ENCODE measurements at places on chromosomes 16 and 17.

DNA sequence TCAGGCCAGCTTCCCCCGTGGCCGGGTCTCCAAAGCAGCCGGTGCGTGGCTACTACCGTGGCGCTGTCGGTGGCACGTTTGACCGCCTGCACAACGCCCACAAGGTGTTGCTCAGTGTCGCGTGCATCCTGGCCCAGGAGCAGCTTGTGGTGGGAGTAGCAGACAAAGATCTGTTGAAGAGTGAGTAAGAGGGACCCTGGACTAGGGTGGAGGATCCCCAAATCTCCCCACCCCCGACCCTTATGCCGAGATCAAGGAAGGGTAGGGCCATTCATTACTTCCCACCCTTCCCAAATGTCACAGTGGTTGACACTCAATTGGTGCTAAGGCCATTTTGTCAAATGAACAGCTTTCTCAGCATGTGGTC is 1.2 kb downstream of the COASY start:
- DNase-seq = no peak

GRCh38 chr16:65066651-65067050 is 55.2 kb downstream of the CDH11 start:
- DNase-seq = no peak

DNA sequence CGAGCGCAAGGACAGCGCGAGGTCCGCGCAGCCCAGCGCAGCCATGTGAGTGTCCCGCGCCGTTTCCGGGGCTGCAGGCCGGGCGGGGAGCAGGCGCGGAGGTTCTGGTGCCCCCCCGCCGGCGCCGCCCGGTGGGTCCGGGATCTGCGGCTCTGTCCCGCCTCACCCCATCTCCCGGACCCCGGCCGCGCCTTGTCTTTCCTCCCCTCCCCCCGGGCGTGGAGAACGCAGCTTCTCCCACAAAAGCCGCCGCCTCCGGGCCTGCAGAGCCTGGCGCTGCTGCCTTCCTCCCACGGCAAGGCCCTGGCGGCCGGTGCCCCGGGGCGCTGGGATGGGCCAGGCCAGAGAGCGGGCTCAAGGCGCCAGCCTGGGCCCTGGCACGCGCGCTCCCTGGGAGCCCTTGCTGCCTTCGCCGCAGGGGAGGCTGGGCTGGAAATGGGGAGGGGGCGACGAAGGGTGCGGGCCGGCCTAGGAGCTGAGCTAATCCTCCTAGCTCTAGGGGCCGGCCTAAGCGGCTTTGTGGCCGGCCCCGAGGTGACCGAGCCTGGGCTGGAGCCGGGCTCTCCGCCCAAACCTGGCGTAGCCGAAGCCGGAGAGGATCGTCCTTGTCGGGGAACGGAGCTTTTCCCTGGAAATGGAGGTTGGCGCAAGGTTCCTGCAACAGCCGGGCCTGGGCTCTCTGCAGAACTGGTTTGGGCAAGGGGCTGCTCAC is 397 bp downstream of the RIPOR1 start:
- DNase-seq = no peak

GRCh38 chr16:83942815-83943515 is 10.1 kb upstream of the OSGIN1 start:
- DNase-seq = no peak

- no peak for DNase-seq
Observed at GRCh38 chr16:49924078-49924477, 68.2 kb upstream of the ZNF423 start.

- no peak for DNase-seq
Observed at GRCh38 chr17:57567251-57567650, 177.8 kb downstream of the CCDC182 start.

- DNase-seq = no peak
Observed at GRCh38 chr16:50736448-50736847, 5.4 kb upstream of the CYLD start.

GRCh38 chr17:73500414-73500999 is 143.7 kb downstream of the SDK2 start:
- no peak for DNase-seq

DNA sequence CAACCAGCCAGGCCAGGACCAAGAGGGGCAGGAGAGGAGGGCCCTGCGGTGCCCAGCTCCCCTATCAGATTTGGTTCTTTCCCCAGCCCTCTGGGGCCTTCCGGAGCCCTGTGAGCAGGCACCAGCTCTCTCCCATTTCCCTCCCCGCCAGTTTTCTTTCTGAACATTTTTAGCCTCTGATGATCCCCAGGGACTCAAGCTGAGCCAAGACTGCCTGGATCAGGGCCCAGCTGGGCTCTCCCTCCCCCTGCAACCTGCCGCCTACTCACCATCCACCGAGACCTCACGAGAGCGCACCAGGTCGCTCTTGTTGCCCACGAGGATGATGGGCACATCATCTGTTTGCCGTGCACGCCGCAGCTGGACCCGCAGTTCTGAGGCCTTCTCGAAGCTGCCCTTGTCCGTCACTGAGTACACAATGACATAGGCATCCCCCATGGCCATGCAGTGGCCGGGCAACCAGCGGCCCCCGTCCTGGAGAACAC is 2.0 kb downstream of the RRAD start:
- DNase-seq = no peak

- no peak for DNase-seq
Observed at GRCh38 chr17:8120520-8121406, 2.4 kb upstream of the ALOXE3 start.

- no peak for DNase-seq
Observed at GRCh38 chr16:1554826-1555445, 21.5 kb downstream of the TMEM204 start.

DNA sequence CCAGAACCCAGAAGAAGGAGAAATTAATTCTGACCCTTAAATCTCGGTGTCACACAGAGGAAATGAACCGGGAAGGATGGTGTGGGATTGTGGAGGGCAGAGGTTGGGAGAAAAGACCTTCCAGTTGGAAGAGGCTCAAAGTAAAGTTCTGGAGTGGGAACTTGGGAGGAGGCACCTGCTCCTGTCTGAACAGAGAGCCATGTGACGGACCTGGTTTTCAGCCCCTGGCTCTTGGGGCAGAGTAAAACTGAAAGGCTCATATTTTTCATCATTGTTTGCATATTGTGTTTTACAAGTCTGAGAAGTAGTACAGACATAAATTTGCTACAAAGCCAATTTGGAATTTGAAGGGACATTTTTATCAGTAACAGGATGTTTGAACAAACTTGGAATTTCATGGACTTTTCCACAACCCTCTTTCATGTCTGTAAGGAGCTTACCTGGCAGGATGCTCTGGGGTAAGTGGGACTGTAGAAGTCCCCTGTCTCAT is 24.4 kb upstream of the SEC14L1 start:
- DNase-seq = no peak

- no peak for DNase-seq
Observed at GRCh38 chr16:15572329-15573001, 70.5 kb downstream of the MARF1 start.

GRCh38 chr17:73359987-73360410 is 48.2 kb upstream of the CDC42EP4 start:
- DNase-seq = no peak

DNA sequence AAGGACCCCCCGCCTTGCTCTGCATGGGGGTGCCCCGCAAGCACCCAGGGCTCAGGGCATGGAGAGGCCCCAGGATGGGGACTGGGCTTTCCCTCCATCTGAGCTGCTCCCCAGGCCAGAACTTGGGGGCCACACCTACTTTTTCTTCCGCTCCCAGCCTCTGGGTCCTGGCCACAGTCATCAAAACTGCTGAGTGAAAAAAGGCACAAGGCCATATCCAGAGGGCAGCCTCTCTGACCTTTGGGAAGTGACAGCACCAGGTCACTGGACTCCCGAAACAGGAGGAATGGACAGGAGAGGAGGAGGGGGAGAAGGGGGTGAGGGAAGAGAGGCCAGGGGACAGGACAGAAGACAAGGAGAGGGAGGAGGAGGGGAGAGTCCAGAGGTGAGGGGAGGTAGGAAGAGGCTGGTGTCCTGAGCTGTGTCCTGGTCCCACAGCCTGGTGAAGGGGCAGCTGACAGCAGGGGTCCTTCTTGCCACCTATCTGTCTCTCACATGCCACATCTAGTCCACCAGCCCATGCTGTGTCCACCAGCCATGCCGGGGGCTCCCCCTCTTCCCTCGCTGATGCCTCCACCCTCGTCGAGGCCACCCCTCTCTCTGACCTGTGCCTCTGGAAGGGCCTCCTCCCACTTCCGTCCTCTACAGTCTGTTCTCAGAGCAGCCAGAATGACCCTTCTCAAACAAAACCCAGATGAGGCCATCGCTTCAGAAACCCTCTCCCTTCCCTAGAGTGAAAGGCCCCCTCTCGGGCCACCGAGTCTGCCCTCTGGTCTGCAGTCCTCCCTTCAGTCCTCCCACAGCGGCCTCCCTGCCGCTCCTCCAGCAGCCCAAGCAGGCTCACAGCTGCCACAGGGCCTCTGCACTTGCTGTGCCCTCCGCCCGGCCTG is 73.9 kb upstream of the TOB1 start:
- no peak for DNase-seq

DNA sequence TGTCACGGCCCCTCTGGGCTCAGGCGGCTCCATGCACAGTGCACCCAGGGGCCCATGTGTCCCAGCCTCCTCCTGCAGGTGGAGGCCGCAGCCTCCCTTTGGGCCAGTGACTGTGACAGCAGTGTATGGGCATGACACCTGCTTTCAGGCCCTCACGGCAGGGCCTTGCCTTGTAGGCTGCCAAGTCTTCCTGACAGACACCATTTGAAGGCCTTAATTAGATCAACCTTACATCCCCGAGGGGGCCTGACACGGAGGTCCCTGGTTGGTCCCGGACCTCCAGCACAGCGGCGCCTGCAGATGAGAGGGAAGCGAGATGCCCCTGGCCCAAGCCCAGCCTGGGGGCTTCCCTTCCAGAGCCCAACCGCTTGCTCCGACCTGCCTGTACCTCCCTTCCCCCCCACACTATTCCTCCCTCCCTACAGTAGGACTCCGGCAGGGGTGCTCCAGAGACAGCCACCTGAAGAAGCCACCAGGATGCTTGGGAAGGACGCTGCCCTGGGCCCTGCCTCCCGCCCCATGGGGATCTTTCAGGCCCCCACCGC is 31.9 kb downstream of the BAIAP2 start:
- no peak for DNase-seq

GRCh38 chr16:66226762-66227161 is 139.7 kb upstream of the CDH5 start:
- no peak for DNase-seq

GRCh38 chr17:83037874-83038165 is 41.6 kb upstream of the METRNL start:
- DNase-seq = no peak

GRCh38 chr16:13606804-13607203 is 313.1 kb upstream of the ERCC4 start:
- no peak for DNase-seq

DNA sequence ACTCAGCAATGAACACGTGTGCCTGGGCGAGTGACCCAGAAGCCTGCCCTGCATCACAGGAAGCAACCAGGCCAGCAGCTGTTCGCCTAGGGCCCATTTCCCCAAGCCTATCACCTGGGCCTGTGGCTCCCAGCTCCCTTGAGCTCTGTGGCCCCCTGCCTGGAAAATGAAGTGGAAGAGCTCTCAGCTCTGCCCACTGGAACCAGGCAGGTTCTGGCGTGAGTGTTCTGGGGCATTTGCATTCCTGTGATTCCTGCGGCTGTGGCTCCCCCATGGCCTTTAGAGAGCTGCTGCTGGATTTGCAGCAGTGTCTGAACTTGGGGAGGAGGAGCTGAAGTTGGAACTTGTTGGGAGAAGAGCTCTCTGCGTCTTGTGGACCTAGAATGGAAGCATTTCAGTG is 22.8 kb downstream of the PGS1 start:
- DNase-seq = no peak

GRCh38 chr17:45902892-45903346 is 8.6 kb downstream of the MAPT start:
- no peak for DNase-seq

- DNase-seq = no peak
Observed at GRCh38 chr17:57312242-57312641, 55.9 kb downstream of the MSI2 start.

DNA sequence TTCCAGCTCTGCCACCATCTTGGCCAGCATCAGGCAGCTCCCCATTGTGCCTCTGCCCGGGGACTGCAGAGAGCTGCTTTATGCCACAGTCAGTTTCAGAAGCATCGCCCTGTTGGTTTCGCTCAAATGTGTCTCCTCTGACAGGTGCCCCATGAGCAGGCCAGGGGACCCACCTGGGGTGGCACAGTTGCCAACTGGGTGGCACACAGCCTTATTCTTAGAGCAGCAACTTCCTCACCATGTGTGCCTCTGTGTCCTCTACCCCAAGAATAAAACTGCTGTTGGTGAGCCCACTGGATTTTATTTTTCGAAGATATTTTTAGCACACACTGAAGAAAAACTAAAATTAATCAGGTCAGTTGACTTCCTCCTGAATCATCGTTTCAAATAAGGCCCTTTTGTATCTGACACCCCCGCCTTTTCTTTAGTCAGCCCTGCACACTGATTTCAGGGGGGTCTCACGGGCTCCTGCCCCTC is 44.9 kb upstream of the CACNG5 start:
- no peak for DNase-seq

DNA sequence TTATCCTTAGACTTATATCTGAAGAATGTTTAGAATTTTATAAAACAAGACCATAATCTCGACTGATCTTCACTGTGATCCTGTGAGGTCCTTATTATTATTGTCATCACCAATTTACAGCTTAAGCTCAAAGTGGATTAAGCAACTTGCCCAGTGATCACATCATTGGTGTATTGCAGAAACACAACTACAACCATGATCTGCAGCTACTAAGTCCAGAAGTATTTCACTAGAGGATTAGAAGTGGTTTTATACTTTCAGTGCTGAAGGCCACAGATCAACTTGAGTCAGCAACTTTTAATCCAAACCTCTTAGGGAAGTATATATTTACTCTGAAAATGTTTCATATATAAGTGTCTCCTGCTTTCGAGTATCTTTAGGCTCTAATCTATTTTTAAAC is 624.3 kb upstream of the SOX9 start:
- no peak for DNase-seq

GRCh38 chr17:69218986-69219385 is 9.6 kb downstream of the ABCA10 start:
- DNase-seq = no peak

GRCh38 chr17:61875285-61875684 is 12.0 kb upstream of the BRIP1 start:
- DNase-seq = no peak

DNA sequence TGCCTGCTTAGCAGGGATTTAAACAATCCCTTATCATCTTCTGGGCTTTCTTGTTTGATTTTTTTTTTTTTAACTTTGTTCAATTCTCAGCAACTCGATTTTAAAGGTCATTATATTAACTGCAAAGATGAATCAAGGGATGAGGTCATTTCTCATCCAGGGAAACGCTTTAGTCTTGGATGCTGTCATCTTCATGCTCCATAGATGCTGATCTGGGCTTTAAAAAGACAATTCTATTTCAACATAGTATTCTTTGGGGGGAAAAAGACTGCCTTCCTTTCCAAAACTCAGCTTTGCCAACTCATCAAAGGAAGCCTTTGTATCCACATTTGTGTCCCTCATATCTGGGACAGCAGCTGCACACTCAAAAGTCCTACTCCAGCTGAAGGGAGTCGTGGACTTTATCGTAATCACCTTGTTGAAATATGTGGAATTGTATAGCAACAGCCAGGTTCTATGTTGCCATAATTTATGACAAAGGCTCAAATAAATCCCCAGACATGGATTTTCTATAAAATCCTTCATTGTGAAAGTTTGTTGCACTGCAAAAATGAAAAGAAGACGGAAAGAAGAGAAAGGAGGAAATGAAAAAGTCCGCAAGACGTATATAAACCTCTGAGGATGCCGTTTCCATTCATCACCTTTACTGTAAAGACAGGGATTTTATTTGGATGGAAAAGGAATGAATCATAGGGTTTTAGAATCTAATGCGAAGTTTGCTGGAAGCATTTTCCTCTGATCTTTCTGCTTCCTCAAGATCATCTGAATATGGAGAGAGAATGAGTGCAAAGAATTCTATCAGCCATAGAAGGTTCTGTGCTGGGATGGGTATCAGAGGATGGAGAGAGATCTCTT is 48.6 kb upstream of the XYLT1 start:
- no peak for DNase-seq
